ENCODE measurements at places on chromosomes 1 and 21. TPM values are rescaled to one million over a fixed set of nuclear protein-coding genes. Genes with fewer than 3 reads are reported as not detected.
A peak's percentile ranks its signal among the peaks of the same experiment; 100 is the strongest.

- no peak for DNase-seq
These were observed 193.6 kb downstream of the RPS6KC1 start for GRCh38 chr1:213244664-213245091.

- DNase-seq, result peak; percentile 11
These were observed 15.0 kb upstream of the FAAP20 start for GRCh38 chr1:2209400-2210083.

- no peak for DNase-seq
These were observed 15.5 kb downstream of the DYRK1A start for GRCh38 chr21:37381883-37382585.

DNA sequence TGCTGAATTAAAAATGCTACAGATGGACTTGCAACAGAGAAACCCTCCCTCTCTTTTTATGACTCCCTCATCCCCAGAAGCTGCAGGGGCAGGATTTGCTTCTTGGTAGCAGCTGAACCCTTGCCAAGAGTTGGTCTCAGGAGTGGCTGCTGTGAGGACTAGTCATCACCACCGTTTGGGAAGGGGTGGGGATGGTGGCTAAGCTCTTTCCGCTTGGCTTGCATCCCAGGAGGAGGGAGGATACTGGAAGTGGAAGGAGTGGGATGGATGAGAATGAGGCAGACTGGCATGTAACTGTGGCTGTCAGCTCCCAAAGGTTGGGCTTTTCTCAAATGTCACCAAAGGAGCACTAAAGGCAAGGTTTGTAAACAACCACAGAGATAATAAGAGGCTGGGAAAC lies 50.8 kb upstream of the COL24A1 start:
- peak; percentile 8 for DNase-seq

Gene EXTL1
- 3.5 TPM for total RNA-seq

- DNase-seq, result no peak
These were observed 115.5 kb upstream of the NCAM2 start for GRCh38 chr21:20882462-20883407.

GRCh38 chr21:37788503-37788902 lies 127.8 kb downstream of the KCNJ6 start:
- no peak for DNase-seq

GRCh38 chr1:33418811-33419210 lies 12.1 kb downstream of the PHC2 start:
- no peak for DNase-seq

DNA sequence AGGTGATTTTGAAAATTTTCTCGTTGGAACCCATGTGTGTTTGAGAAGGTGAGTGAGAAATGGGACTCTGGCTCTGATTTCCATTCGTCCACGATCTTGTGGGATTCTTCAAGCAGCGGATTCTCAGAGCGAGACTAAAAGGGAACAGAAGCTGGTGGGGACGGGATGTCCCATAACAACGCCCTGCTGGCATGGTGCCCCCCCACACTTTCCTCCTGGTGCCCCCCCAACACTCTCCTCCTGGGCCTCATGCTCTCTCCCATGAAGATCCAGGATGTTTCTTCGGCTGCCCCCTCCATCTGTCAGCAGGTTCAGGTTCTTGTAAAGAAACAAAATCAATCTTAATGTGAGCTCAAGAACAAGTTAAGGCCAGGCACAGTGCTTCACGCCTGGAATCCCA lies 29.1 kb downstream of the PRDM15 start:
- no peak for DNase-seq

Gene FNDC5
- 69.2 TPM for total RNA-seq

GRCh38 chr1:10744654-10745238 lies 51.7 kb downstream of the CASZ1 start:
- DNase-seq, result no peak

DNA sequence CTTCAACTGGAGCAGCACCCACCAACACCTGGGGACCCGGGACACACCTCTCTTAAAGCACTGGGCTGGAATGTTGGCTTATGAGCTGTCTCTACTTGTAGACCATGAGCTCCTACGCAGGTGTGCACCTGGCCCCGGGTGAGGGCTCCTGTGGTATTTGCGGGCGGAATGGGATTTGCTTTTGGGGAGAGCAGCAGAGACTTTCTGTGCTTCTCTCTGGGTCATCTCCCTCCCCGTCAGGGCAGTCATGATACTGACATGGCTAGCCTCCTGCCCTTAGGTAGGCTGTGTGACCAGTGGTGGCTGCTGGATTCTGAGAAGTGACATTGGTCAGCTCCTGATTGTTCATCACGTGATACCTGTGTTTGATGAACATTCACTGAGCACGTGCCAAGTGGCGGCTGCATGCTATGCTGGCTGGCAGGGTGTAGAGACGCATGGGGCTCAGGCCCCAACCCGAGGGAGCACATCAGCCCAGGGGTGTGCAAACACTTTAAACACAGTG lies 9.0 kb upstream of the ZBTB21 start:
- no peak for DNase-seq

- DNase-seq, result no peak
These were observed 33.0 kb downstream of the EPHA2 start for GRCh38 chr1:16122916-16123315.

- peak; percentile 26 for DNase-seq
These were observed at the start of gene TMEM269 for GRCh38 chr1:42784946-42785693. Gene TMEM269 (plus strand): TSS chr1:42784991. CDS start chr1:42789894, 4,903 bp downstream.

- DNase-seq, result no peak
These were observed 76.7 kb upstream of the GPR88 start for GRCh38 chr1:100461222-100461621.

- peak; percentile 64 for DNase-seq
These were observed at the start of gene ELOA for GRCh38 chr1:23743287-23744152. Gene ELOA (plus strand): TSS chr1:23743471. CDS start chr1:23743504, 33 bp downstream.

DNA sequence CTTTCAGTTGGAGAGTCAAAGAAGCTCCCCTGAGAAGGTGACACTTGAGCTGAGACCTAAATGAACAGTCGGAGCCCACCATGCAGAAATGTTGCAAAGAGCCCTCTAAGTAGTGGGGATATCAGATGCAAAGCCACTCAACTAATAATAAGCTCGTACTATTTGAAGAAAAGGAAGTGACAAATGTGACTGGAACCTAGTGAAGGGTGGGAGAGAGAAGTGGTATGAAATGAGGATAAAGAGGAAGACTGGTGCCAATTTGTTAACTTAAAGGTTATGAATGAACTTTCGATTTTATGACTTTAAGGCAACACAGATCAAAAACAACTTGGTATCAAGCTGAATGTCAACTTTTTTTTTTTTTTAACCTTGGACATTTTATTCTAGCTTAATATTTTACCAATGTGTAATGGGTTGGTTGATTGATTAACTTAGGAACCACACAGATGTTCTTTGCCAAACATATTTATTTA lies 14.7 kb downstream of the LYPLAL1 start:
- no peak for DNase-seq

GRCh38 chr21:38712071-38712470 lies 93.7 kb upstream of the ETS2 start:
- no peak for DNase-seq

Gene INKA2
- 16.1 TPM for total RNA-seq

DNA sequence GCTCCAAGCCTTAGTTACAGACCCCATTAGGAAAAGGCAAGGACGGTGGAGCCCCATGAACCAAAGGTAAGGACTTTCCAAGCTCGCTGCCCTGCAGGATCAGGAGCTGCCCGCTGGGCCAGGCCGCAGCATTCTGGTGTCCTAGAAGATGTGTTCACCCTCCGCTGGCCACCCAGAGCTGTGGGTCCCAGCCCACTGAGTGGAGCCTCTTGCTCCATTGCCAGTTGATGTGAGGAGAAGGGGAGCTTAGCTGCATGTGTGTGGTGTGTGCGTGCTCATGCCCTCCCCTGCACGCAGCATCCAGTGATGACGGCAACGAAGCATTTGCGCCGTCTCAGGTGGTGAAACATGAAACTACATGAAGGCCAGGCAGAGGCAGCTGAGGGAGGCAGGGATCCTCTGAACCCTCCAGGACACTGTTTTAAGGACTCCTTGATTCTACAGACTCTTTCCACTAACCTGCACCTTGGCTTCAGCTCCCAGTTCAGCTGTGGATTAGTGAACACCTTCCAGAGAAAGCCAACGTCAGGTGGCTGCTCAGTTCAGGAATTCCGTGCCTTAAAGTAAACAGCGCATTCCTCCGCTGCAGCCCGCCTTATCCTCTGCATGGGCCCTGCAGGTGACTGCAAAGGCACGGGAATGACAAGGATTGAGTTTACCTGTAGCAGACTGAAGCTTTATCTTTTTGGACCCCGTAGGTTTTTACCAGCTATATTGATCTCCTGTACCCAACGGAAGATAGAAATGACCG lies 48.7 kb downstream of the SMYD2 start:
- DNase-seq, result no peak

DNA sequence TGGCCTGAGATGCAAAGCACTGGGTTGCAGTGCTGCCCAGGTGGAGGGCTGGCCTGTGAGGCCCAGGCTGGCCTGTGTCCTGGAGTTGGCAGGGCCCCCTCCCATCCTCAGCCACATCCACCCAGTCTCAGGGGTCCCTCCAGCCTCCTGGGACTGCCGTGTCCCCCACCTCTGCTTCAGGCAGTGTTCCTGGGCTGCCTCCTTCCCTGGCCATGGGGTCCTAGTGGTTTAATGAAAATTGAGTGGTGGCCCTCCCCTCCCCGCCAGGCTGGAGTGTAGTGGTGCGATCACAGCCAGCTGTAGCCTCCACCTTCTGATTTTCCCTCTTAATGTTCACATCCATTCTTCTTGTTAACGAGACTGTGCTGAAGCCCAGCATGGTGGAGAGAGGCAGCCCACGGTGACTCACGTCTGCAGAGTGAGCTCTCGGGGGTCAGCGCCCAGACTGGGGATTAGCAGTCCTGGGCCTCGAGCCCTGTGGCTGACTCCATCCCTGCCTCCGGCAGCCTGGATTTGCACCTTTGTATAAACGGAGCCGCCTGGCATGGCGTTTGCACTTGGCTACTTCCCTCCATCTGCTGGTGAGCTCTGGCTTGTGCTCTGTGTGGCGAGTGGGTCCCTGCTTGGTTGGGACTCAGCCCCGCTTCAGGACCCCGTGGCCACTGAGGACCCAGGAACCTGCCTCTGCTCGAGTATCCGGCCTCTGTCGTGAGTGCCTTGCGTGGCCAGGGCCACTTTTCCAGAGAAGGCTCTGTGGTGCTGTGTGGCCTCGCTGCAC lies 6.9 kb downstream of the MIB2 start:
- no peak for DNase-seq

Gene SPRR1A
- total RNA-seq, result not detected

- peak; percentile 42 for DNase-seq
These were observed 10.2 kb downstream of the ADAM30 start for GRCh38 chr1:119885903-119886783.

Measured in heart right ventricle (tissue), 16 donors.